ENCODE measurements at places on chromosomes 6 and 20.

- peak; percentile 43 for DNase-seq
These were observed 147.1 kb downstream of the PRL start for GRCh38 chr6:22149501-22150367.

DNA sequence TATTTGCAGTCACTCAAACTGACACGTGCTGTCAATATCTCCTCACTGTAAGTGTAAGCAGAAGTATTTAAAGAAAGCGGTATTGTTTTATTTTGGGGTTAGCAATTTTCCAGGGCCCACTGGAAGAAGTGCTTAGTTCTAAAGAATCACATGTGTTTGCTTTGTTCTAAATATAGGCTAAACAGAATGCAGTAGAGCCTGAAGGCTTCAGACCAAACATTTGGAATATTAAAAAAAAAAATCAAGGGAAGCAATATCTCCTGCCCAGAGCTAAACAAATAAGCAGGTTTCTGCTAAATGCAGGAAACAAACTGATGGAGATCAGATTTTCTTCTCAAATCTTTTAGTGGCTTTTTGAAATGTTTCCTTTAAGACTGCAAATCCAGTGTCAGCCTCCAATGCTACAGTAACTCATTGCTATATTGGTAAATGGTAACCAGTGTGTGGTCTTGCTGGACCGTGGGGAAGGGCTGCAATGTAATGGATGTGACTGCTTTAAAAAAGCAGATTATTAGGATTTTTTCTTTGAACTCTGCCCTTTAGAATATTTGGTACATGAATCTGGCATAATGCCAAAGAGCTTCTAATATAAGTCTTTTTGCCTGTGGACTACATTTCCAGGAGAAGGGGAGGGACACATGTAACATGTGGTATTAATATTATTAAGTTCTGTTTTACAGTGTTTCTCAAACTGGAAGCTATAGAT lies 317.1 kb upstream of the FERMT1 start:
- no peak for DNase-seq

- DNase-seq, result peak; percentile 56
These were observed 10.1 kb upstream of the NXT1 start for GRCh38 chr20:23340524-23340923.

- no peak for DNase-seq
These were observed 6.5 kb downstream of the CD24 start for GRCh38 chr6:106967936-106968555.

- no peak for DNase-seq
These were observed 444.1 kb upstream of the SOX4 start for GRCh38 chr6:21149470-21149869.

GRCh38 chr20:50536333-50536732 lies 26.1 kb downstream of the PTPN1 start:
- DNase-seq, result no peak

DNA sequence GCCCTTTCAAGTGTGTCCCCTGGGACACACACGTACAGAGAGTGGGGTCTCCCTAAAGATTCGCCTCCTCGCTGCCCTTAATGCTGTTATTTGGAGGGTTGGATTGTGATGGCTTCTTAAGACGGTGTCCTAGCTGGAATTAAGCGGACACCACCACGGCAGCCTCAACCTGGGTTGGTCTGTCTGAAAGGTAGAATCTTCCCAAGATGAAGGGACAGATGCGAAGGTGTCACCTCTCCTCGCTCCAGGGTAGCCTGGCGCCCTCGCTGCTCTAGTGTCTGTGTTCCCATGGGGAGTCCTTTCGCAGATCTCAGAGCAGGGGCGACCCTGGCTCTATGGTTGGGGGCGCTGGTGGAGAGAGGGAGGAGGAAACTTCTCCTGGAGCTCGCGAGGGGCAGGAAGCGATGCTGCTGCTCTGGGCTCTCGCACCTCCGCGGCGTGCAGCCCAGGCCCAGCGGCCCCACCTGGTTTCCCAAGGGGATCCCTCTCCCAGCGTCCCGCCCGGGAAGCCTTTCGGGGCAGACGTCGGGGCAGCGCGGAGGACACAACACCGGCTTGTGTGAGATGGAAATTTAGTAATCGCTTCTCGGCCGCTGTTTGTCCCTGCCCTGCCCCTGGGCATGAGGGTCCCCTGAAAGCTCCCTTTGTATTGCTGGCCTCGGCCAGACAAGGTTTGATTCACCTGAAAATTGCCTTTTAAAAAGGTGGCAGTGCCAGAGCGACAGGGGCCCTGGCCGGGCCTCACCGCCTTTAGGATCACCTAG lies 1.7 kb downstream of the RSPO3 start:
- no peak for DNase-seq

GRCh38 chr6:90677440-90677839 lies 90.6 kb upstream of the MAP3K7 start:
- DNase-seq, result no peak

DNA sequence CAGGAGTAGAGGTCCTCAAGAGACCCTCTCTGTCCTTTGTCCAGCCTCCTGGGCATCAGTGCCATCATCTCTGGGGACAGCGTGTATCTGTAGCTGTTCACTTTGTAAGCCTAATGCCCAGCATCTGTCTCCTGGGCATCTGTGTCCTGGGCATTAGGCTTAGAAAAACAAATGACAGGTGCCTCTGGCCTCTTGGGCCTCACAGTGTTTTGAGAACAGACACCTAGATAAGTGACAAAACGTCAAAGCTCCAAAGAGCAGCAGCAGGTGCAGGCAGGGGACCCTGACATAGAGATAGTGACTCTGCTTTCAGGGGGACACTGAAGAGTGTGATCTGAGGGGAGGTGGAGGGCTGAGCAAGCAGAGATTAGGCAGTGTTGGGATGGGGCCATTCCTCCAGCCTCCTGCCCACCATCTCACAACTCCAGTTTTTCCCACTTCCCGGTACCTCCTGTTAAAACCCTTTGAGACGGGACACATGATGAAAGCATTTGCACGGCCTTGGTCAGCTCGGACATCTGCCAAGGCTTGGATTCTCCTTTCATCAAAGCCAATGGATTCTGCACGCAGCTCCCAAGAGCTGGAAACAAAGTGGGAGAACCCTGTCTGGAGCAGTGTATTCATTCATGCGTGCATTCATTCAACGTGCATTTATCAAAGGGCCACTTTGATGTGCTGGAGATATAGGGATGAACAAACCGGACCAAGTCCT lies 55.5 kb upstream of the CD93 start:
- no peak for DNase-seq

- DNase-seq, result peak; percentile 11
These were observed 197.7 kb downstream of the FAXC start for GRCh38 chr6:99151634-99152346.

DNA sequence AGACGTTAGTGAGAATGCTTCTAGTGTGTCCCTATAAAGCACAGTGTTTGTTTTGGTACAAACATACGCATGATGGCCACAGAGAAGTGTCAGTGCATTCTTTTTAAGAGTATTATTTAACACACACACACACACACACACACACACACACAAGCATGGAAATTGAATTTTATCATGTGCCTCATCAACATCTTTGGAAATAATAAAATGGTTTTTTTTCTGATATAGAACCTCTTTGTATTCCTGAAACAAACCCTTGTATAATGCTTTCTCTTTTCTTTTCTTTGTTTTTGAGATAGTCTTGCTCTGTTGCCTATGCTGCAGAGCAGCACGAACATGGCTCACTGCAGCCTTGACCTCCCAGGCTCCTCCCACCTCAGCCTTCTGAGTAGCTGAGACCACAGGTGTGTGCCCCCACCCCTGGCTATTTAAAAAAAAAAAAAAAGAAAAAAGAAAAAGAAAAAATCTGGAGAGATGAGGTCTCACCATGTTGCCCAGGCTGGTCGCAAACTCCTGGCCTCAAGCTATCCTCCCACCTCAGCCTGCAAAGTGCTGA lies 116.2 kb upstream of the SYNDIG1 start:
- no peak for DNase-seq

DNA sequence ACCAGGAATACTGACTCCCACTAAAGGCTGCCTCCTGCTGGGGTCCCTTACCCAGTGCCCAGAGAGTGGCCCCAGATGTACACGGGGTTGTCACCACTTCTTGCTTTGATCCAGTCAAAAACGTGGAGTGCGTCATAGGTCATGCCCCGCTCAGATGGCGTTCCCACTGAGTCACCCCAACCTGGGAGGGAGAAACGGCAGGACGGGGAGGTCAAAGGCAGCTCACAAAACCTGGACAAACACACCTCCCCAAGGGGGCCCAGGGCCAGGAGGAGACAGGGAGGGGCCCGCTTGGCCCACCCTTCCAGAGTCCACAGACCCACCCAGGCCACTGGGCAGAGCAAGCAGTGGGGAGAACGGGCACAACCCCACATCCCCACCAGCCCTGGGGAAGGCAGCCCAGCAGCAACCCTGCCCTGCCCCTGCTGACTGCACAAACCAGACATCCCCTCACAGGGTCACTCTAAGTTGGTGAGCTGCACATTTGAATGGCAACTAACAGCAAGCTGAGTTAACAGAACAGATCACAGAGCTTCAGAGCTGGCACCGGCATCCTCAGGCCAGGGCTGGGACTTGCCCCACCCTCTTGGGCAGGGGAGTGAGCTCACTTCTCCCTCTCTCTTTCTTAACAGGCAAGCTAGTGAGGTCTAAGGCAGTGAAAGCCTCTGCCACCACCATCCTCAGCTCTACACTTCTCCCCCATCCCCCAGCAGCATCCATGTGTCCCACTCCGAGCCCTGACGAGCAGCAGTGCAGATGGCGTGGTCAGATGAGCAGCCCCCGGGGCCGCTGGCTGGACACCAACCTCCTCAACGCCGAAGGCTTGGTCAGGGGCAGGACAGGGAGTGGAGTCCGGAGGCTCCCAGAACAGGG lies 61.7 kb downstream of the PYGB start:
- DNase-seq, result peak; percentile 78

- no peak for DNase-seq
These were observed 7.3 kb downstream of the ZBTB46 start for GRCh38 chr20:63823691-63824311.

- no peak for DNase-seq
These were observed 7.9 kb downstream of the WFDC3 start for GRCh38 chr20:45783656-45784294.

- DNase-seq, result no peak
These were observed 1.6 kb upstream of the UBD start for GRCh38 chr6:29561091-29561490.

GRCh38 chr6:17446713-17447112 lies 53.3 kb downstream of the CAP2 start:
- DNase-seq, result no peak

- peak; percentile 46 for DNase-seq
These were observed 3.7 kb upstream of the FUCA2 start for GRCh38 chr6:143515061-143515760.

GRCh38 chr6:26234421-26235301 lies 130.3 kb upstream of the BTN3A2 start:
- peak; percentile 75 for DNase-seq

GRCh38 chr6:167794161-167795157 lies 32.3 kb upstream of the AFDN start:
- DNase-seq, result no peak

DNA sequence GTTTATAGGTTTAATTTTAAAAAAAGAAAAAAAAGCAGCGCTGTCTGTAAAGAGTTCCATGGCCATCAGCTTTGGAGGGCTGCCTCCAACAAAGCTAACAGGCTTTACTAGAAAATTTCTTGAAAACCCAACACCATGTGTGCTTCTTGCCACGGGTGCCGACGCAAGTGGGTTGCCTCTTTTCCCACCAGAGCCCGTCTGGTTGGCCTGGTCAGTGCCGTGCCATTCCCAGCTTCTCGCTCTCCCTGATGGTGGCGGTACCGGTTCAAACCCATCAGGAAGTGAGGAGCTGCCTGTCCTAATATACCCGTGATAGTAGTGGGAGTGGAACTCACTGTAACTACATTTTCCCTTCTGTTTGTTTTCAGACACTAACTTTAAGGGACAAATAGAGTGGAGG lies 73.7 kb downstream of the CDH4 start:
- DNase-seq, result no peak

GRCh38 chr6:36378243-36378920 lies 9.1 kb downstream of the ETV7 start:
- DNase-seq, result no peak

DNA sequence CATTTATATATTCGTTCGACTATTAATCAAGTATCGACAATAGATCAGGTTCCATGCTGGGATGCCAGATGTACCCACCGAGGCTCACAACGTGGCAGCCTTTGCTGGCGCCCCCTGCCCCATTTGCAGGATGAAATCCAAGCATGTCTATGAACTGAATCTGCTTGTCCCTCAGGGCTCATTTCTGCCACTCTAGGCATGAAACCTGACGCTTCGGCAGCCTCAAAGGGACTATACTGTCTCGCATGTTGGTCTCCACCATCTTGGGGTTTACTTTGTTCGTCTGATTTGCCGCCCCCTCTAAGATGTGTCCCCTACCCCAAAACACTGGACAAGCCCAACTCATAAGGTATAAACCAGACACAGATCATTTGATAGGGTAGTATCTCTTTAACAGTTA lies 36.7 kb downstream of the HUS1B start:
- DNase-seq, result no peak

DNA sequence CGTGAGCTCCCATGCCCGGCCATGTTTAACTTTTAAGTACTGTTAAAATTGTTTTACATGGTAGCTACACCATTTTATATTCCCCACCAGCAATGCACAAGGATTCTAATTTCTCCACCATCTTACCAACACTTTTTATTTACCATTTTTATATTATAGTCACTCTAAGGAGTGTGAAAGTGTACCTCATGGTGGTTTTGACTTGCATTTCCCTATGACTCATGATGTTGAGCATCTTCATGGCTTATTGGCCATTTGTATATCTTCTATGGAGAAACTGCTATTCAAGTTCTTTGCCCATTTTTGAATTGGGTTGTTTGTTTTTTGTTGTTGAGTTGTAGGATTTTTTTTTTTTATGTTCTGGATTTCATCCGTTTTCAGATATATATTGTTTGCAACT lies 15.6 kb upstream of the BPHL start:
- DNase-seq, result no peak
